ENCODE measurements at places on chromosomes 3 and 15.

DNA sequence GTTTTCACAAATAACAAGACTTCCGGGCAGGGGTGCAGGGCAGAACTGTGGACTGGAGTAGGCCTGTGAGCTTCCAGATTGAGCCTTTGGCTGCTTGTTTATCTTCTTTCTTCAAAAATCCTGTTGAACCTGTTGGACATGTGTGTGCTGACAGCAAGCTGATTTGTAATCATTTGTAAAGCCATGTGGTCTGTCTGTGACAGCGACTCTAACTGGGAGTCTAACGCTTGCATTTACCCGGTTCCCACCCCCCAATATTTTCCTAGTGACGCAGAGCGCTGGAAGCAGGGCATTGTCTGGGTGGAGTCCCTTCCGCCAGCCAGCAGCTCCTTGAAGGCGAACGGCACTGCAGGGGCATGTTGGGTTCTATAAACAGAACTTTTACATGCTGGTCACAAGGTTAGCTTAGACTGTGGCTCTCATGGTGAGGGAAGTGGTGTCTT, 85.7 kb upstream of the MYZAP start:
- DNase-seq = peak; percentile 74
- no peaks in the 10 kb centered on the region for H3K36me3 ChIP-seq
- peaks cover 72% of the 10 kb centered on the region for H3K4me1 ChIP-seq
- H3K4me3 ChIP-seq = no peak overlapping the region
- H3K27me3 ChIP-seq = no peaks in the 10 kb centered on the region

DNA sequence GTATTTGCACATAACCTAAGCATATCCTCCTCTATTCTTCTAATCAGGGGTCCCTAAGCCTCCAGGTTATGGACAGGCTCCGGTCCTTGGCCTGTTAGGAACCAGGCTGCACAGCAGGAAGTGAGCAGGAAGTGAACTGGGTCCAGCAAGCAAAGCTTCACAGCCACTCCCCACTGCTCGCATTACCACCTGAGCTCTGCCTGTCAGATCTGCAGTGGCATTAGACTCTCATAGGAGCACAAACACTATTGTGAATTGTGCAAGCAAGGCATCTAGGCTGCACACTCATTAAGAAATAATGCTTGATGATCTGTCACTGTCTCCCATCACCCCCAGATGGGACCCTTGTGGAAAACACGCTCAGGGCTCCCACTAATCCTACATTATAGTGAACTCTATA, 9.8 kb downstream of the MSL2 start:
- no peaks in the 10 kb centered on the region for H3K27me3 ChIP-seq
- no peak for DNase-seq
- H3K4me1 ChIP-seq = peaks cover 23% of the 10 kb centered on the region
- H3K27ac ChIP-seq = no peak overlapping the region

DNA sequence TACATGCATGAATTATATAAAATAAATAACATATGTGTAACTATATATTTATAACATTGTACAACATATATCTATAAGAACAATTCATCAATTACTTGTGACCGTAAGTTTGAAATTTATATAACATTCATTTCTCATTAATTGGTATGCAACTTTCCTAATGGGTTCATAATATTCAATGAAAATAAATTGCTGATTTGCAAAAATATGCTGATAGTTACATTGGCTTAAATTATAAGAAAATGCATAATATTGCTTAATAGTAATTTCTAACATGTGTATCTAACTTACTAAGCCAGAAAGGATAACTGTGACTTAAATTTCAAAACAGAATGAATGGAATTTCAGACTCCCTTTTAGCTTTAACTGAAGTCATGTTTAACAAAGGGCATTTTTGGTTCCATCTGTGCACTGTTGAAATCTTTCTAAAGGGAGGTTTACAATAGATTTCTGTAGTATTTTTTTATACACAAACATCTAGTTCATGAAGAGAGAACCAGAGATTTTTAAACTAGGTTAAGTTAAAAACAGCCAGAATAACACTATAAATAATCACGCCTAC, 310.9 kb downstream of the TBC1D5 start:
- H3K4me3 ChIP-seq = no peak overlapping the region
- H3K4me1 ChIP-seq = no peaks in the 10 kb centered on the region
- no peaks in the 10 kb centered on the region for H3K36me3 ChIP-seq
- DNase-seq = no peak

DNA sequence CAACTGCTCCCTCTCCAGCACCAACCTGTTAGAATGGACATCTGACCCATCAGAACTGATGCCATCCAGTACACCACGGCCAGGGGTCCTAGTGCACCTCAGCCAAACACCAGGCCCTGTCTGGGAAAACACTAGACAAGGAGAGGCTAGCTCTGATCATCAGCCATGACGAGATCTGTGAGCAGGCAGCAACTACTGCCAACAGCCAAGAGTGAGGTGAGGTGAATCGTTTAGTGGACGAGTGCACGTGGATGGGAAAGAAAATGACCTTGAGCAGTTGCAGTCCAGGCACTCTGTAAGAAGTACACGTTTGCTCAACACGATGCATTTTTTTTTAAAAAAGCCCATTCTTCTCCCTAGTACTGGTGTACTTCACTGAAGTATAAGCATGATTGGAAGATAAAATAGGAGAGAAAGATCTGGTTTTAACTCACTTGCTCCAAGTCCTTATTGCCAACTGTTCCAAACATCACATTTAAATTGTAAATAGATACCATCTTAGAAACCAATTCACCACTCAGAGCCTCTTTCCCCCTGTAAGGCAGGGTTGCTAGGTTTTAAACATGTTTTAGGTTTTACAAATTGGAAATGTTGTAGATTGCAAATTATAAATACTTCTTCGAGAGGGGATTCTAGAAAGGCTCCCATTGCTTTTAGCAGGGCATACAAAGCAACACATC, 5.7 kb downstream of the ST8SIA2 start:
- H3K4me3 ChIP-seq = no peak overlapping the region
- H3K27ac ChIP-seq = no peak overlapping the region
- H3K27me3 ChIP-seq = peaks cover 2% of the 10 kb centered on the region

DNA sequence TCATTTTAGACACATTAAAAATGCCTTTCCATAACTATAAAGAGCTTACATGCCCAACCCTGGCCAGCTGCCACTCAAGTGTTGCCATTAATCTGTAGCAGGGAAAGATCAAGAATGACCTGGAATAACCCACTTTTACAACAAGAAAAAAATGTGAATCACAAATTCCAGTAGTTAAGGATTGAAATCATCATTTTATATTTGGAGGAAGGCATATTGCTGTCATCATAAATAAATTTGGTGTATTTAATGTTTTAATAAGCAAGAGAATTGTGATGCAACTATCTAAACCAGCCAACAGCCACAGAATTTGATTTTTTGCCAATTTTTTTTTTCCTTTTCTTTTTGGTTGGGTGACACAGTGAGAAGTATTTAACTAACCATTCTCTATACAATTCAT, 240.0 kb upstream of the SEMA6D start:
- H3K27me3 ChIP-seq = no peaks in the 10 kb centered on the region
- H3K27ac ChIP-seq = no peak overlapping the region
- no peaks in the 10 kb centered on the region for H3K36me3 ChIP-seq
- DNase-seq = no peak
- no peaks in the 10 kb centered on the region for H3K4me1 ChIP-seq
- no peak overlapping the region for H3K4me3 ChIP-seq

GRCh38 chr3:41026394-41027177, 172.7 kb upstream of the CTNNB1 start:
- H3K27ac ChIP-seq = no peak overlapping the region
- H3K4me3 ChIP-seq = no peak overlapping the region
- H3K36me3 ChIP-seq = no peaks in the 10 kb centered on the region
- H3K4me1 ChIP-seq = peaks cover 2% of the 10 kb centered on the region
- no peaks in the 10 kb centered on the region for H3K27me3 ChIP-seq
- peak; percentile 70 for DNase-seq

- DNase-seq = no peak
- peaks cover 3% of the 10 kb centered on the region for H3K4me1 ChIP-seq
- H3K36me3 ChIP-seq = no peaks in the 10 kb centered on the region
- no peak overlapping the region for H3K27ac ChIP-seq
- no peak overlapping the region for H3K4me3 ChIP-seq
These were observed 36.3 kb upstream of the RAB6B start for GRCh38 chr3:133932009-133932408.

DNA sequence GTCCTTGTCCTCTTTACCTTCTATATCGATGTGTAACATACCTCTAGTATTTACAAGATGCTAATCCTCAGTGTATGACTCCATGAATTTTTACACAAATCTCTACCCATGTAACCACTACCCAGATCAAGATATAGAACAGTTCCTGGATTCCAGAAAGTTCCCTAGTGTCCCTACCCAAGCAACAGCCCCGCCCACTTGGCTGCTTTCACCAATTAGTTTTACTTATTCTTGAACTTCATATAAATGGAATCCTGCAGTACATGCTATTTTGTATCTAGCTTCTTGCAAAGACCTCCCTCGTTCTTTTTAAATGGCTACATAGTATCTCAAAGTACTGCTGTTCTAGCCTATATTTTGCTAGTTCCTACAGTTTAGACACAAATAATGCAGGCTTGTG, 33.0 kb downstream of the CD276 start:
- H3K4me1 ChIP-seq = no peaks in the 10 kb centered on the region
- H3K27me3 ChIP-seq = no peaks in the 10 kb centered on the region

GRCh38 chr15:52642386-52643361, 36.5 kb downstream of the ATOSA start:
- no peaks in the 10 kb centered on the region for H3K4me1 ChIP-seq
- no peak overlapping the region for H3K27ac ChIP-seq
- H3K27me3 ChIP-seq = no peaks in the 10 kb centered on the region
- H3K4me3 ChIP-seq = no peak overlapping the region
- no peak for DNase-seq
- H3K36me3 ChIP-seq = no peaks in the 10 kb centered on the region

- H3K27ac ChIP-seq = no peak overlapping the region
- no peaks in the 10 kb centered on the region for H3K27me3 ChIP-seq
- H3K4me1 ChIP-seq = peaks cover 9% of the 10 kb centered on the region
- DNase-seq = no peak
These were observed 75.9 kb downstream of the RAB7A start for GRCh38 chr3:128801779-128802380.

DNA sequence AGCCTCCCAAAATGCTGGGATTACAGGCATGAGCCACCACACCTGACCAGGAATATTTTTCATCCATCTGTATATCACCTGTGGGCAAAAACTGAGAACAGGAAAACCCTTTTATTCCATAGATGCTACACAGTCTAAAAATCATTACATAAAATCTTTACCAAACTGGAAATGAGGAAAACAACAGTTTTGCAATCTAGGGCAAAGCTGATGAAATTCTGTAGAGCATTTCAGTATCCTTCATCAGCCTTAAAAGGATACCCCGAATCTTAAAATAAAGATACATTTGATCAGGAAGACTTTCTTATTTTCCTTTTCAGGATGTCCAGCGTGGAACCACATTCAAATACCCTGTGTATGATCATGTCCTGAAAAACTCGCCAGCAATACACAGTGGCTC, 7.1 kb downstream of the SIAH2 start:
- peaks cover 11% of the 10 kb centered on the region for H3K4me1 ChIP-seq
- H3K36me3 ChIP-seq = peaks cover 4% of the 10 kb centered on the region
- no peak overlapping the region for H3K27ac ChIP-seq
- no peaks in the 10 kb centered on the region for H3K27me3 ChIP-seq
- no peak for DNase-seq

GRCh38 chr3:119295816-119296726, 1.9 kb downstream of the ARHGAP31 start:
- no peaks in the 10 kb centered on the region for H3K4me1 ChIP-seq
- peak overlapping the region; percentile 90 for H3K4me3 ChIP-seq
- no peak for DNase-seq
- no peaks in the 10 kb centered on the region for H3K36me3 ChIP-seq
- no peak overlapping the region for H3K27ac ChIP-seq

- no peak overlapping the region for H3K27ac ChIP-seq
- no peaks in the 10 kb centered on the region for H3K36me3 ChIP-seq
- peak; percentile 20 for DNase-seq
- no peak overlapping the region for H3K4me3 ChIP-seq
- no peaks in the 10 kb centered on the region for H3K27me3 ChIP-seq
These were observed 3.0 kb downstream of the SMC4 start for GRCh38 chr3:160402221-160403027.

DNA sequence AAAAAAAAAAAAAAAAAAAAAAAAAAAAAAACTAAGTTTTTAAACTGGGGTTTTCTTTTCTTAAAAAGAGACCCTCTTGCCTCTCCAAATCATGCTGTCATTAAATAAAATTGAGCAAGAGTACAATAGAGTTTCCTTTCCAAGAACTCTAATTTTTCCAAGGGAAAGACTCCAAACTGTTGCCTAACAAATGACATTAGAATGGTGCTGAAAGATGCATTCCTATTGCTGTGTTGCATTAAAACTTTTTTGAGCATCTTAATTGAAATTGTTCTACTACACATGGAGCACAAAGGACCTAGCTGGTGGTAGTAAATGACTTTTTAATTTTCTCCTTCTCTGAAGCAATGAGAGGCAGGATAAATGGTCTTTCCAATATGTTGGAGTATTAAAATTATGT, 469.1 kb upstream of the ARHGEF26 start:
- H3K27ac ChIP-seq = no peak overlapping the region
- no peak overlapping the region for H3K4me3 ChIP-seq
- DNase-seq = no peak
- no peaks in the 10 kb centered on the region for H3K27me3 ChIP-seq
- H3K4me1 ChIP-seq = no peaks in the 10 kb centered on the region

DNA sequence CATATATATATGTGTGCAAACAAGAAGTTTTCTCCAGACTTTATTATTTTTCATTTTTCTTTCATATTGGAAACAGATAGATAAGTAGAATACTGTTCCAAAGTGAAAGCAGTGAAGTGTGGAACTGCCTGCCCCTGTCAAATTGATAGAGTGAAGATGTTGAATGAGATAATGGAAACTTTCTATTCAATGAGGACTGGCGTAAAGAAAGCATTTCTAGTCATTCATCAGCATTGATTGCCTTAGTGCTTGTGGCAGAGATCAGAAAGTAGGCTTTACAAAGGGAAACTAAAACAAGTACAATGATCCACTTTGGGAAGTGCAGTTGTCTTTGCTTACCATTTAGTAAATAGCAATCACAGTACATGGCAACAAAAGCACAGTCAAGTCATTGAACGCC, 300.0 kb downstream of the CADM2 start:
- DNase-seq = no peak
- H3K4me1 ChIP-seq = no peaks in the 10 kb centered on the region
- H3K36me3 ChIP-seq = no peaks in the 10 kb centered on the region
- H3K27ac ChIP-seq = no peak overlapping the region

DNA sequence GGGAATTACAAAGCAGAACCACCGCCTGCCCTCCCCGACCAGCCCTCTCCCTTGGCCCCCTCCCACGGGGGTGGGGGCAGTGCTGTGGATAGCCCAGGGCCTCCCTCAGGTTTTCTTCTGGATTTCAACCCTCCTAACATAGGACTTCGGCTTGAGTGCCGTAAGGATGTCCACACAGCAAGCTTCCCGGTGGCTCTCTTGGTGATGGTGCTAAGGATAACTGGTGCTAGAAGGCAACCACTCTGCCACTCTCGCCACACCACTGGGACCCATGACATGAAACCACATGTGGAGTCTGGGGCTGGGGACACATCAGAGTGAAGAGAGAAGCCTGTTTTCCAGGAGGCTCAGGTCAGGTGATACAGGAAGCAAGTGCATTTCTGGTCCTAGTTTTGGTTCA, 35.4 kb downstream of the SCN5A start:
- H3K36me3 ChIP-seq = no peaks in the 10 kb centered on the region
- H3K27me3 ChIP-seq = no peaks in the 10 kb centered on the region
- H3K27ac ChIP-seq = no peak overlapping the region
- H3K4me1 ChIP-seq = no peaks in the 10 kb centered on the region

- no peaks in the 10 kb centered on the region for H3K27me3 ChIP-seq
- H3K36me3 ChIP-seq = no peaks in the 10 kb centered on the region
- DNase-seq = no peak
- no peak overlapping the region for H3K4me3 ChIP-seq
- H3K27ac ChIP-seq = no peak overlapping the region
These were observed 19.3 kb downstream of the ALCAM start for GRCh38 chr3:105385819-105386508.
